AG09319 (cell line): ENCODE measurements at places on chromosomes 2 and 18.

DNA sequence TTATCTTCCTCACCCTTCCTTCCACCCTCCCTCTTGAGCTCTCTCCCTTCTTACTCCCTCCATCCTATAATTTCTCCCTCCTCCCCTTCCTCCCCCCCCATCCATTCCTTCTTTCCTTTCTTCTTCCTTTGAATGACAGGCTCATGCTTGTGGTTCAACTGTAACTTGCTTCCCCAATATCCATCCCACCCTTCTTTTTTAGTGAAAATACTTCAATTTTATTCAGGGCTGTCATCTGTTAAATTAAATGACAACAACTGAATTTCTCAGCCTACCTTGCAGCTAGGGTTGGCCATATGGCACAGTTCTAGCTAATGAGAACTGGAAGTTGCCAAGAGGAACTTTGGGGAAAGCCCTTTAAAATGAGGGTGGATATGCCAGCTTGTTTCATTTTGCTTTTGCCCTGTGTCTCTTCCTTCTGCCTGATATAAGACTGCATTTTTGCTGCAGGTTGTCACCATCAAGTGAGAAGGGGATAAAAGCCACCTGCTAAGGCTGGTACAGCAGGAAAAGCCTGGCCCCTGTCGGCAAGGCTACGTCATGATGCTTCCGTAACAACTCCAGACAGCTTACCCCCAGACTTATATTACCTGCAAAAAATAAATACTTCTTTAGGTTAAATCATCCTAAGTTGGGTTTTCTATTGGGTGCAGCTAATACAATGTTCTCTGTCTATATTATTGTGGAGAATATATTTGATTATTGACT lies 121.8 kb downstream of the NXPH2 start:
- DNase-seq = no peak

DNA sequence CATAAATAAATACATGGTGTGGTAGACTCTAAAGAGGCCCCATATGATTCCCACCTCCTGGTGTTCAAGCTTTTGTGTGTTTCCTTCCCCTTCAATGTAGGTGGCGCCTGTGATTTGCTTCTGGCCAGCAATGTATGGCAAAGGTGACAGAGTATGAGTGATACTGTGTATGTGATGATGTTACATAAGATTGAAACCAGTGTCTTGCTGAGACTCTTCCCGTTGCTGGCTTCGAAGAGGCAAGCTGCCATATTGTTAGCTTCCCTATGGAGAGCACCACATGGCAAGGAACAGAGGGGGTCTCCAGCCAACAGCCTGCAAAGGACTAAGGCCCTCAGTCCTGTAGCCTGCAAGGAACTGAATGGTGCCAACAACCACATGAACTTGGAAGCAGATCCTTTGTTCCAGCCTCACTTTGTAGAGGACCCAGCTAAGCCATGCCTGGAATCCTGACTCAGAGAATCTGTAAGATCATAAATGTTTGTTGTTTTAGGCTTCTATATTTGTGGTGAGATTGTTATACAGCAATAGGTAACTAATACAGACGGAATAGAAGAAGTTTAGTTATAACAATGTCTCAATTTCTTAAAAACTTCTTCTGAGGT lies 1.7 kb upstream of the SMAD4 start:
- no peak for DNase-seq

GRCh38 chr2:229910832-229911412 lies 10.9 kb downstream of the TRIP12 start:
- no peak for DNase-seq

- no peak for DNase-seq
Measured at GRCh38 chr18:39935598-39935997, 2019.4 kb upstream of the PIK3C3 start.

- no peak for DNase-seq
Measured at GRCh38 chr2:103664690-103665089, 902.9 kb downstream of the TMEM182 start.

DNA sequence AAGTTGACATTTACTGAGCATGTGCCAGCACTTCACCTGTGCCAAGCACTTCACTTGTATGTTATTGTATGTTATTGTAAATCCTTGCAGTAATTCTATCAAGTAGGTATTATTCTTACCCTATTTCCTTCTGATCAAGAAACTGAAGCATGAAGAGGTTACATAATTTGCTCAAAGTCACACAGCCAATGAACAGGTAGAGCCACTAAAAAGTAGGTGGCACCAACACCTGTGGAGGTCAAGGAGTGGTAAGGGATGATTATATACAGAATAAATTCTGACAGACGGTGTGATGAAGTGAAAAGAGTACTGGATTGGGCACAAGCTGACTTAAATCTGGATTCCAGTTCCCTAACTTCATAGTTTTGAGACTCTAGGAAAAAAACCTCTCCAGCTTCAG lies 71.0 kb downstream of the SPIRE1 start:
- DNase-seq = no peak

DNA sequence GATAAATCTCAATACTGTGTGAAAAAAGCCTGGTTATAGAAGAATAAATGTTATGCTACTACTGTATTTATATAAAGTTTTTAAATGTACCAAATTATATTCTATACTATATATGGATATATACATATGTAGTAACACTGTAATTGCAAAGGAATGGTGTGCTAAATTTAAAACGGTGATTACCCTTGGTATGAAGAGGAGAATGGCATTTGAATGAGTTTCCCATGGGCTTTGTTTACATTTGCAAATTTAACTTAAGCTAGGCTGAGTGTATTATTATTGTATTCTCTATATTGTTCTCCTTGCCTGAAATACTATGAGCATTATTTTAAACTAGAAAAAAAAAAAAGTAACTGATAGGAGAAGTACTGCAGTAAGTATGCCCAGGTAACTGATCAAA lies 4.7 kb upstream of the SP3 start:
- no peak for DNase-seq

GRCh38 chr18:10851824-10852319 lies 297.5 kb downstream of the PIEZO2 start:
- DNase-seq = peak; percentile 28

GRCh38 chr2:179031731-179032408 lies 18.1 kb downstream of the CCDC141 start:
- DNase-seq = no peak

- no peak for DNase-seq
Measured at GRCh38 chr2:134482131-134482723, 228.4 kb downstream of the MGAT5 start.

- DNase-seq = no peak
Measured at GRCh38 chr2:100267751-100268150, 54.5 kb downstream of the LONRF2 start.

- no peak for DNase-seq
Measured at GRCh38 chr18:58902961-58903360, 38.3 kb downstream of the ZNF532 start.

GRCh38 chr18:58005011-58005410 lies 39.0 kb upstream of the NEDD4L start:
- DNase-seq = no peak

DNA sequence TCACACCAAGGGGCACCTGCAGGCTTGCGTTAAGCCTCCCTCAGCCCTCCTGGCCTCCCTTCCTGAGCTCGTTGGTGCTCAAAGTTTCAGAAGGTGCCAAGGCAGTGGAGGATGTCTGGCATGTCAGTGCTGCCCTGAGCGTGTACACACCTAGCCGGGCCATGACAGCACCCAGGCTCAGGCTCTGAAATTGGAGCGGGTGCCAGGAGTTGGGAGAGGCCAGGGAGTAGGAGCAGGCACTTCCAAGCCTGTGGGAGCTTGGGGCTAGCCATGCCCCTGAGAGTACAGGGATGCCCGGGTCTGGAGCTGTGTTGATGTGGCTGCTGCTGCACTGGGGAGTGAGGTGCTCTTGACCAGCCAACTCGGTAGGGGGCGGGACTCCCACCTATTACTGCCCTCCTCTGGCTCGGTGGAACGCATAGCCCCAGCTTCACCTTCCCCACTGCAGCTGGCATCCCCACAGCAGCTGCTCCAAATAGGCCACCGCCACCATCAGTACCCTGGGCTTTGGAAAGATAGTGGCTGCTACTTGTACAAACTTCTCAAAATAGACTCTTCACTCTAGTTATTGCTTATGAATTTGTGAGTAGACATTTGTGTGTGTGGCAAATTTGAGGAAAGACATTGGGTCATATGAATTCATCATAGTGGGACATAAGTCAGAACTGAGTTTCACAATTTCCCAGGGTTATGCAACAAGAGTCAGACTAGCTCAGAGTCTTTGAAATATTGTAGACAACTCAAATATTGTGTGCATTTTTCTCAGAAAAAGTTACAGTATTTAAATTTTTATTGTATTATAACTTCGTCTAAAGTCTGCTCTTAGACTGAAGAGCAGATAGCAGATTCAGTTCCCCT lies 6.8 kb upstream of the PCARE start:
- DNase-seq = no peak

- no peak for DNase-seq
Measured at GRCh38 chr2:51465326-51465725, 433.4 kb upstream of the NRXN1 start.

DNA sequence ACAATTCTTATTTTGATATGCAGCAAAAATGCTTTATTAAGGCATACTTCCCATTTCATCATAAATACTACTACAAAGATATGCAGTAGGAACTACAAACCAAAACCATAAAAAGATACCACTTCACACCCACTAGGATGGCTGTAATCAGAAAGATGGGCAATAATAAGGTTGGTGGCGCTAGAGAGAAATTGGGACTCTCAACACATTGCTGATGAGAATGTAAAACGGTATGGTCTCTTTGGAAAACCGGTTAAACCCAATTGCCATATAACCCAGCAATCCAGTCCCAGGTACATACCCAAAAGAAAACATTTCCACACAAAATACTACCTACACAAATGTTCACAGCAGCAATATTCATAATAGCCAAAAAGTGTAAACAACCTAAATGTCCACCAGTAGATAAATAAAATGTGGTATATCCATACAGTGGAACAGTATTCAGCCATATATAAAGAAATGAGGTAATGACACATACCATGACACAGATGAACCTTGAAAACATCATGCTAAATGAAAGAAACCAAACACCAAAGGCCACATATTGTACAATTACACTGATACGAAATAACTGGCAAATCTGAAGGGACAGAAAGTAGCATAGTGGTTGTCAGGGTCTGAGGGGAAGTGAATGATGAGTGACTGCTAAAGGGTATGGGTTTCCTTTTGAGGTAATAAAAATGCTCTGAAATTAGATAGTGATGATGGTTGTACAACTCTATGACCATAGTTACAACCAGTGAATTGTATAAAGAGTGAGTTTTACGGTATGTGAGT lies 12.7 kb downstream of the SP3 start:
- no peak for DNase-seq

DNA sequence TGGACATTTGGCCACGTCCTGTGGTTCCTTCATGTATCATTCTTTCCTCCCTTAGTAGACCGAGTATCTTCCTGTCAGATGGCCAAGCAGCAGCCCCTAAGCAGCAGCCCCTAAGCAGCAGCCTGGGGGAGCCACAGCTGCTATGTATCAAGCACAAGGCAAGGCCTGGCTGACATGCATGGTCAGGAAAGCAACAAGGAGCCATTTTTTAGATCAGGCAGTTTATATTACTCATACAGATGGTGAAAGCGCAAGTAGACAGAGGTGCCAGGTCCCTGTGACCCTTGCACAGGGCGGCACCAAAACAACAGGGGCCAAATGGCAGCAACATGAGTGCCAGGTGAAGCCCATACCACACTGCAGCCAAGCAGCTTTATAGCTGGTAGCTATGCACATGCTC lies 22.1 kb downstream of the CHCHD5 start:
- DNase-seq = no peak

DNA sequence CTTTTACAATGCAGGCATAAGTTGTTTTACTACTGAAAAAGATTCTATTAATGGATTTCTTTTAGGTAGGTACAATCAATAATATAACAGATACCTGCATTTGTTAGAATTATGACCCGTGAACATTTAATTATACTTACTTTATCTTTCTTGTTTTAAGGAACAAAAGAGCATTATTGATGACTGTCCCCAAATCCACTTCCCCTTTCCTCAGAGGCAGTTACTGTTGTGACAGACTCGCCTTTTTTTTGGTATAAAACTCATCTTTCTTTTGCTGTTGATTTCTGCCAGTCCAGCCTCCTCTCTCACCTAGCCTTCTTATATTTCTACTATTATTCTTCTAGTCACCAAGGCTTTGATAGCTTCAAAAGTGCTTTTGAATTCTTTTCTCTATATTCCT lies 12.1 kb downstream of the ACTR3 start:
- DNase-seq = no peak

GRCh38 chr2:9473308-9473984 lies 905 bp upstream of the IAH1 start:
- no peak for DNase-seq

DNA sequence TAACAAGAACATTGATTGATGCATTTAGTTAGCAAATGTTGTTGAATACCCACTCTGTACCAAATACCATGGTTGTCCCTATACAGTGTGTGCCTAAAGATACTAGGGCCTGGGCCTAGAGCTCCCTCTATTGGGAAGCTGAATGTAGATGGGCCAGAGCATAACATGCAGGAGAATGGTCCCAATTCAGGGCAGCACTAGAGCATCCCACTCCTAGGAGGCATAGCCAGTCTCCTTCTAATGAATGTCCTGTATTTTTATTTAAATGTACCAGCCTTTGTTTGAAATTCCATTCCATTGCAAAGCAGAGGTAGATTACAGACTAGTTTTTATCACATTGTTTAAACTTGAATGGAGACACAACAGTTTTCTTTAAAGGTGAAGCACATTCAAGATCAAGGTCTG lies 90.6 kb downstream of the FEZ2 start:
- no peak for DNase-seq

DNA sequence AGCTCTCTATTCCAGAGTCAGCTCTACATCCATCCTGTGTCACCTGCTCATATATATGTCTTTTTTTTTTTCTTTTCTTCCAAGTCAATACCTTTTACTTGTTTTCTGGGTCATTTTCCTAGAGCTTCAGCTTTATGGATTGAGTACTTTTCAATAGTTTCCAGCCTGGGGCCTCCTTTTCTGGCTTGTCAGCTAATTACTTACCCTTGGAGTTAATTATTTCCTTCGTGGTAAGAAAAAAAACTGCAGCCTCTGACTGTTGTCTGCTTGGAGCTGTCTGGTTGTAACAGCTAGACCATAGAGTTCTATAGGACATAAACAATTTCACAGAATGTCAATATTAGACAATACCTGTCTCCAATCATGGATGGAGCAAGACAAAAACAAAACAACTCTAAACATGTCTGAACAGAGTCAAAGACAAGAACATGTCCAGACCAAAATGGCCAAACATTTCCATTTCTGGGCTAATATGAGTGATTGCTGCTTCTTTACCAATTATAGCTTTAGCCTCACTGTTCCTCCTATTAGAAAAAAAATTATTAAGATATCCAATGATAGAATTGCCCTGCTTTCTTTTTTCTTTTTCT lies 643.1 kb downstream of the SLC4A3 start:
- DNase-seq = no peak

DNA sequence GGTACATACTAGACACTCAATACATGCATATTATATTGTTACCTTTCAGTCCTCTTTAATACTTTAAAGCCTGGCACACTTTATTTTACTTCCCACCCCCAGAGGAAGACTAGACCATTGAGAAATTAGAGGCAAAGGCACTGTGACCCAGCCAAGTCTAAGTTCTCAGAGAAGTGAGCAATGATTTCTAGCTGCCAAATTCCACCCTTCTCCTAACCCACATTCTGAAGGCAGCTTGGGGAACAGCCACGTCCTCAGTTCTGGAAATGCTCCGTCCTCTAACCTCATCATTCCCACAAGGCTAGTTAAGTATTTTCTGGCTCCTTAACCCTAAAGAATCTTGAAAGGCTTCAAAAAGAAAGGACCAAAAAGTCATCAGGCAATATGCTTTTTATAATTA lies 86.6 kb downstream of the COL5A2 start:
- DNase-seq = peak; percentile 52
